Stimulated activated CD4-positive, alpha-beta T cell treated with anti-CD3 and anti-CD28 coated beads, TNF-alpha, amount 100 ng/mL, for 1 hour (primary cell): ENCODE measurements at places on chromosomes 3 and 15.

GRCh38 chr3:54028372-54028771, 94.0 kb upstream of the CACNA2D3 start:
- DNase-seq: no peak

GRCh38 chr15:45664451-45664850, 29.6 kb downstream of the SQOR start:
- no peak for DNase-seq

GRCh38 chr3:171055336-171056178, 29.0 kb upstream of the SLC2A2 start:
- no peak for DNase-seq

- no peak for DNase-seq
These were observed 138.2 kb upstream of the ZNF385D start for GRCh38 chr3:21889166-21889565.

DNA sequence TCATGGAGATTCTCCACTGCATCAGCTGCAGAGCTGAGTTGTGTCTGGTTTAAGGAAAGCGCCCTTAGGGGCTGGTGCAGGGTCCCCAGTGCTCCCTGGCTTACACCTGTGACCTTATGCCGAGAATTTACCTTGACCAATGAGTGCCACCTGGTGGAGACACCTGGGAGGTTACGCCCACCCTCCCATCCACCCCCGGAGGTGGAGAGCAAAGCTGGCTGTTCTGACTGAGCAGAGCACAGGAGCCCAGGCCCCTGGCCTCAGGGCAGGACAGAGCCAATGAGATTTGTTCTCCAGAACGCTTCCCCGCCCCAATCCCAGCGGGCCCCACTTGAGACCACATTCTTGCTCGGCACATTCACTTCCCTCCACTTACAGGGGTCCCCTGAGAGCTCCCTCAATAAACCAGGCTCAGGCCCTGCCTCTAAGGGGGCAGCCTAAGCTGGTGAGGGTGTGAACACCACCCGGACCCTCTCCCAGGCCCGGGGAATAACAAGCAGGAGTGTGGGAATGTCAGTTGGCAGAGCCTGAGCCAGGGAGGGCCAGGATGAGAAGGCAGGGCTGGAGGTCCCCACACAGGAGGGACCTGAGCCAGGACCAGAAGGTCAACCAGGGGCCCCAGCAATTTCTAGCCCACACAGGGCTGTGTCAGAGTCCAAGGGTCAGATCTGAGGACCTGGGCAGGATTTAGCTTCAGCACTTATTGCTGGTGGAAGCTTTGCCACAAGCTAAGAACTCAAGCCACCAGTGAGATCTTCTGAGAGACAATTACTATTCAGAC, 117.1 kb downstream of the TPRA1 start:
- DNase-seq: no peak

DNA sequence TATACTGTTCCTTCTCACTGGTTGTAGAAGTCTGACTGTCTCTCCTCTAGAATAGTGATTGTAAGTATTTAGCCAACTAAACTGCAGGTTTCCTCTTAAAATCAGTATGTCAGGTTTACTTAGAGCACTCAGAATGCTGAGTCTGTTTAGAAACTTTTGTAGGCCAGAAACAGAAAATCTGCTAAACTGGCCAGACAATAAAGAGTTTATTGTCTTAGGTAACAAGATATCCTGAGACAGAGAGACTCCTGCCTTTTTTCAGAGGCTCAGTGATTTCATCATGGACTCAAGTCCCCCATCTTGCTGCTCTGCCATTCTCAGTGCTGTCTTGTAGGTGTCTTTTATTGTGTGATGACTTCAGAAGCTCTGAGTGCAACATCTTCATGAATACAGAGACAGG, 279.0 kb downstream of the MFSD1 start:
- DNase-seq: no peak

GRCh38 chr15:74783072-74783807, 1.4 kb downstream of the CSK start:
- DNase-seq: no peak

DNA sequence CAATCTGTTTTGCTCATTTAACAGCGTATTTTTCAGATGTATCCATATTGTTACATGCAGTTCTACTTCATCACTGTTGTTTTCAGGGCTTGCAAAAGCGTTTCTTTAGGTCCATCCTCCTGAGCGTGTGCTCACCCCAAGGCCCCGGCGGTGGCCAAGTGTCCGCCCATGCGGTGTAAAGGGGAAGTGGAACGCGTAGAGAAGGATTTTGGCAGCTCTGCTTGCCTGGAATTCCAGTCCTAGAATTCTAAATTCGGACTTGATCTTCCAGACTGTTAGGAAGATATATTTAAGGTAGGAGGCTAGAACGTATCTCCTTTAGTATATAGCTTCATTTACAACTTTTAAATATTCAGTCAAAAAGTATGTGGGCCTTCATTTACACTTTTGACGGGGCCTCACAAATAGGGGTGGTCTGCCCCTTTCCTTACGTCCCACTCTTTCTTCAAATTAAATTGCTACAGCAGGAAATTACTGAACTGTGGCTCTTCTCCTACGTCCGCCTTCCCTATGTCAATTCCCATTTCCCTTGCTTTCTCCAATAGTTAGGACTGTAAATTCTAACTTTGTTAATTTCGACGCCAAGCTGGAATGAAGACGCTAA, 609 bp upstream of the TBC1D23 start:
- no peak for DNase-seq

- peak; percentile 86 for DNase-seq
These were observed at the start of gene TSPAN3 for GRCh38 chr15:77070495-77071304. TSPAN3 (minus strand) TSS chr15:77071109; CDS start chr15:77070954, 155 bp downstream.

GRCh38 chr15:90232196-90232595, 1.5 kb downstream of the CIB1 start:
- no peak for DNase-seq

GRCh38 chr3:3696345-3696744, 102.9 kb upstream of the LRRN1 start:
- no peak for DNase-seq

- no peak for DNase-seq
These were observed 30.9 kb upstream of the C15orf39 start for GRCh38 chr15:75170711-75171341.

DNA sequence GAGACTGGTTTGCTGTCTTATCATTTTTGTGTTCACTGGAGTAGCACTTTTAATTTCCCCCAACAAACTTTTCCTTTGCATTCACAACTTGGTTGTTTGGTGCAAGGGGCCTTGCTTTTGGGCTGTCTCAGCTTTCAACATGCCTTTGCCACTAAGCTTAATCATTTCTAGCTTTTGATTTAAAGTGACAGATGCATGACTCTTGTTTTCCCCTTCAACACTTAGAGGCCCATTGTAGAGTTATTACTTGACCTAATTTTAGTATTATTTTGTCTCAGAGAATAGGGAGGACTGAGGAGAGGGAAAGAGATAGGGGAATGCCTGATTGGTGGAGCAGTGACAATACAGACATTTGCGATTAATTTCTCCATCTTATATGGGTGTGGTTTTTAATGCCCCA, 340.1 kb upstream of the MANF start:
- no peak for DNase-seq

DNA sequence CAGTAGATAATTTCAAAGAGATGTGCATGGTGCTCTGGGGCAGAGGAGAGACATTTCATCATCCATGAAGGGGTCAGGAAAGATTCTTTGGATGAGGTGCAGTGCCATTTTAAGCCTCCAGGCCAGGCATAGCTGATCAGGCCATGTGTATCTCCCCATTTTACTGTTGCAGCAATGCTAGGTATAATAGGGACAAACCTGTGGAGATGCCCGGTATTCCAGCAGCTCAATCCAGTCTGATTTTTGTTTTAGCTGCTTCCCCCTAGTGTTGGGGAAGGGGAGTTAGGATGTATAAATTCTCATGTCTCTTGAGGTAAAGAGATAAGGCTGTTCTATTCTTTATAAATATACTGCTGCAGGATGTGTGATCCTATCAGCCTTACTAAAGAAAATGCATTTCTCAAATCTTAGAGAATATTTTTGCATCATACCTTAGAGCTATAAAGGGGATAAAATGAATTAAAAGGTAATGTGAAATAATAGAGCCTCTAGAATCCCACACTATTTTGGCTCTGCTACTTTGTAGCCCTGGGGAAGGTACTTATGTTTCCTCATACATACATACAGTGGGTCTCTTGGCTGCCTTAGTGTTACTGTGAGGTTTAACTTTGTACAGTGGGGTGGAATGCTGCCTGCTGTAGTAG, 5.2 kb downstream of the CDV3 start:
- DNase-seq: no peak

DNA sequence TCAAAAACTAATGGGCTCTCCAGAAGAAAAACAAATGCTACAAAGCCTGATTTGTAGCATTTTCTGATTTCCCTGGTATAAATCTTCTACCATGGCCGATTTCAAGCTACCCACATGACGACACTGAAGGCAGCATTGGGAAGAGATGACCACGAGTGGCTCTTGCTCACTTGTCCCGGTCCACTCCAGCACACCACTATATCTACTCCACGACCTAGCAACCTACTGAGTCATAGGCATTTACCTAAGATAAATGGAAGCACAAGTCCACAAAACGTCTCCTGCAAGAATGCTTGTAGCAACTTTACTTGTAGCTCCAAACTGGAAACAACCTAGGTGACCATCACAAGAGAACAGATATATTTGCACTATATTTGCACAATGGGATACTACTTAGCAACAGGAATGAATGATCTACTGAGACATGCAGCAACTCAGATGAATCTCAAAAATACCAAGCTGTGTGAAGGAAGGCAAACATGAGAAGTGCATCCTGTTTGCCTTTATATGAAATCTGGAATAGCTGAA, 60.8 kb upstream of the HES1 start:
- DNase-seq: no peak

DNA sequence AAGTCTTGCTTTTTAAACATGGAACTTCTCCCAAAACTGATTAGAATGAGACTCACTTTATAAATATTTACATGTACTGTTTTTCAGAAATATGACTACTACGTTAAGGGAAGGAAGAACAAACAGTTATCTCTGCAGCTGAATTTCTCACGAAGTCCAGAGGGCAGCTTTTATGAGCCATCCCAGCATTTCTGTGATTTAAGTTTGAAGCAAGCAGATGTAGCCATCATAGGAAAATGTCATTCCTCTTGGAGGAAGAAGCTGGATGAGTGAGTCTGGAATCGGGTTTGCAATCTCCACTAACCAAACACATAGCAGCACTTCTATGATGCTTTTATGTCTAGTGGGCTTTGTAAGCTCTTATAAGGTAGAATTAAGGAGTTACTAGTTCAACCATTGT, 53.7 kb downstream of the SCN11A start:
- no peak for DNase-seq

GRCh38 chr15:77032647-77033416, 37.9 kb downstream of the PSTPIP1 start:
- no peak for DNase-seq

- DNase-seq: no peak
These were observed 6.7 kb upstream of the CMTM7 start for GRCh38 chr3:32384938-32385337.

- no peak for DNase-seq
These were observed 49.0 kb downstream of the LRRN1 start for GRCh38 chr3:3847994-3848922.

GRCh38 chr3:12916159-12916558, 74.8 kb upstream of the RPL32 start:
- no peak for DNase-seq

DNA sequence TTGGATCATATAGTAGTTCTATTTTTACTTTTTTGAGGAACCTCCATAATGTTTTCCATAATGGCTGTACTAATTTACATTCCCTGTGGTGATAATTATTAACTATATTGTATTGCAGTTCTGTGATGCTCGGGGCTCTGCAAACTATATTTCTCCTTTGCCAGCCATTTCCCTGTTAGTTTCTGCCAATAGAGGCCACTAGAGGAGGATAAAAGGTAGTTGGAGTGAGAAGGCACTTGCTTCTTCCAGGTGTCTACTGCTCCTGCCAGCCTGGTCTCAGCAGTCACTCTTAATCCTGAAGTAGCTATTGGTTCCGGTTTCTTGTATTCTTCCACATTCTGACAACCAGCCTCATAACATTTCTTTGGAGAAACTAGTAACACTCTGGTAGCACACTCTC, 233.9 kb upstream of the GBE1 start:
- DNase-seq: no peak

DNA sequence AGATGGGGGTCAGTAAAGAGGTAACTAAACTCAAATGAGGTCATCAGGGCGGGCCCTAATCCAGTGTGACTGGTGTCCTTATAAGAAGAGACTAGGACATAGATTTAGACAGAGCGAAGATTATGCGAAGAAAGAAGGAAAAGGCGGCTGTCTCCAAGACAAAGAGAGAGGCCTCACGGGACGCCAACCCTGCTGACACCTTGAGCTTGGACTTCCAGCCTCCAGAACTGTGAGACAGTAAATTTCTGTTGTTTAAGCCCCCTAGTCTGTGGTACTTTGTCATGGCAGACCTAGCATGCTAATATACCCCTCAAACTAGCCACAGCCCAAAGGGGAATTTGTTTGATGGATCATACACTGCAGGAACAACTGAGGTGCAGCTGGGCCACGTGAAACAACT, 183.0 kb downstream of the ABHD5 start:
- no peak for DNase-seq

DNA sequence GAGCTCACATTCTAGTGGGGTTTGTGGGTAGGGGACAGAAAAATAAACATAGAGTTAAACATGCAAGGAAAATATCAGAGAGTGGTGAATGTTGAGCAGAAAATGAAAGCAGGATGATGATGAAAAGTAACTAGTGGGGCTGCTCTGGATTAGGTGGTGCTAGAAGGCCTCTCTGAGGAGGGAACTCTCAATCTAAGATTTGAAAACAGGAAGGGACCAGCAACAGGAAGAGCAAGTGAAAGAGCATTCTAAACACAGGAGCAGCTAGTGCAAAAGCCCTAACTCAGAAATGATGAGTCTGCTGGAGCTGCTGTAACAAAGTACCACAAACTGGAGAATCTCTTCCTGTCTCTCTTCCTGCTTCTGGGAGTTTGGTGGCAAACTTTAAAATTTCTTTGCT, 468.6 kb upstream of the AGTR1 start:
- no peak for DNase-seq

DNA sequence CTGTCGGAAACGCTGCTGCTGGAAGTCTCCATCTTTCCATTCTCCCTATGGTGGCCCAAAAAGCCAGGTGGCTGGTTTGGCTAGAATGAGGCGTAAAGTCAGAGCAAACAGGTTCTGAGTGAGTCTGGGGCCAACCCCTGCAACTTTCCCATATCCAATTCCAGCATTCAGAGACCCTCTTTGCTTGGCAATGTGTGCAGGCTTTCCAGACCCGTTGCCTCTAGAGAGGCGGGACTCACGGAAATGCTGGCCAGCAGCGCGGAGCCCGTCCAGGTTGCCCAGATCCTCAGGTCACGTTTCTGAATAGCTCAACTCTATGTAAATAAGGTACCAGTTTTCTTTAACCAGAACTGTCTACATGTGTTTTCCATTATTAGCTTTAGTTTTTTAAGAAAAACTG, 68.0 kb downstream of the VGLL4 start:
- DNase-seq: no peak

DNA sequence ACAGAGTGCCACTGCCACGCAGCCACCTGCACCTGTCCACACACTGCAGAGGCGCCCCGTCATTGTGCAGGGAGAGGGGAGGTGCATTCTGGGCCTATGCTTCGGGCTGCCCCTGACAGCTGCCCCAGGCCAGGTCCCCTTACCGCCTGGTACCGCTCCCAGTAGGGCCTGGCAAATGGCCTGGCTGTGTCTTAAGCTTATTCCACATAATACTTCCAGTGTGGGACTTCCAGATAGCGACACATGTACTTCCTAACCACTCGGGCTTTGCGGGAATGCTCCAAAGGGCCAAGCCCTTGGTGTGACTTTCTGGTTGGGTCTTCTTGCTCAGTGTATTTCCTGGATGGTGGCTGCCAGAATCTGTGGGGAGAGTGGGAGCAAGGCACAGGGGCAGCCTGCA, 254.3 kb upstream of the CHRNA7 start:
- DNase-seq: no peak

GRCh38 chr3:125310623-125311081, 64.5 kb downstream of the ZNF148 start:
- DNase-seq: no peak
